GM19239 (cell line): ENCODE measurements at places on chromosomes 16 and 17.
A peak's percentile ranks its signal among the peaks of the same experiment; 100 is the strongest.

GRCh38 chr16:75288596-75289120, 37.2 kb upstream of the BCAR1 start:
- no peak for DNase-seq

GRCh38 chr17:44314869-44315661, 6.7 kb downstream of the RUNDC3A start:
- DNase-seq, result peak; percentile 58

- no peak for DNase-seq
These were observed 19.0 kb downstream of the LMF1 start for GRCh38 chr16:951660-952301.

- DNase-seq, result no peak
These were observed 104.6 kb downstream of the METRNL start for GRCh38 chr17:83183951-83184506.
